ENCODE measurements at places on chromosomes 7 and 10.
A peak's percentile ranks its signal among the peaks of the same experiment; 100 is the strongest.

DNA sequence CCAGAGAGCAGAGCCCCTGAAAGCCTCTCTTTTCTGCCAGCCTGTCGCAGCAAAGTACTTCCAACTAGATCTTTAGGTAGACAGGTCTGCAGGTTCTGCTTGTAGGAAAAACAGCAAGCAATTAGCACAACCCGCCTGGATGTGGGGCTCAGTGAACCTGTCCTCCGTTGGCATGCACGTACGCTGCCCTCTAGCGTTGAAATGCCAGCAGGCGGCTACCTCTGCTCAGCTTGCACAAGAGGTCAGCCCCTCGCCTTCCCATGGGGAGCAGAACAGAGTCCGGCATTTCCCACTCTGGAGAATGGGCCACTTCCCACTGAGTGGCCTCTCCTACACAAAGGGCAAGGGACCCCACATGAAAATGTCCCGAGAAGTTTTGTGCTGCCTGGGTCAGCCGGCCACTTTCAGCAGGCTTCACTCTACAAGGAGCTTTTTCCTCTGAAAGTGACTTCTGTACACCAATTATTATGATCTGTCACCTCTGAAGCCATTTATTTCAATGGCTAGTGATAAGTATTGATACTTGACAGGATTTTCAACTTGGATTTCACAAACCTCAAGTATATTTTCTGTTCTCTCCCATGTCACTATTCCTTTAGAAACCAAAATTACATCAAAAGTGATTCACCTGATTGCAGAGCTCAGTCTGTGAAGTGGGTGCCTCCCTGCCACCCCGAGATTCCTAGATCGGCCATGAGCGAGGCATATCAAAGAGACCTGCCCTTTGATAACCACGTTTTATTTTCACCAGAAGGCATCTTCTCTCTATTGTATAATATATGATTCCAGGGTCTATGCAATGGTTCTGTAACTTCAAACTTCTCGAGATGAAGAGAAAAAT, 56.7 kb downstream of the JCAD start:
- peak; percentile 47 for DNase-seq

- no peak for DNase-seq
Measured at GRCh38 chr10:26781797-26782196, 79.0 kb downstream of the ABI1 start.

GRCh38 chr10:53601260-53601875, 828.8 kb upstream of the MBL2 start:
- DNase-seq = no peak

DNA sequence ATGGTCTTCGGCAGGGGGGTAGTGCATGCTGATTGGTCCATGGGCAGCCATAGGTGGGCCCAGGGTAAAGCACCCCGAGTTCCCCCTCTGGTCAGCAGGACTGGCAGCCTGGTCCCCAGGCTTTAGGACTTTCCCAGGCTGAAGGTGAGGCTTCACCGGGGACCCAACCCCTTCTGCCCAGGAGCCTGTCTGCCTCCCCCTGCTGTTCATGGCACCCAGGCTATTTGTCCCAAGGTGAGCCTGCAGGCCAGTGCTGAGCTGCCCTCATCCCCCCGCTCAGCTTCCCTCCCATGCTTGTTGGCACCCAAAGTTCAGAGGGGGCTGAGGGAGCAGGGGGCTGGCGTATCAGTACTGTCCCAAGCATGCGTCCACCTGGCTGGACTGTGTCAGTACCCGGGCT, 38.5 kb upstream of the ZNRF2 start:
- no peak for DNase-seq

- DNase-seq = no peak
Measured at GRCh38 chr7:44236333-44236728, 35.6 kb downstream of the YKT6 start.

DNA sequence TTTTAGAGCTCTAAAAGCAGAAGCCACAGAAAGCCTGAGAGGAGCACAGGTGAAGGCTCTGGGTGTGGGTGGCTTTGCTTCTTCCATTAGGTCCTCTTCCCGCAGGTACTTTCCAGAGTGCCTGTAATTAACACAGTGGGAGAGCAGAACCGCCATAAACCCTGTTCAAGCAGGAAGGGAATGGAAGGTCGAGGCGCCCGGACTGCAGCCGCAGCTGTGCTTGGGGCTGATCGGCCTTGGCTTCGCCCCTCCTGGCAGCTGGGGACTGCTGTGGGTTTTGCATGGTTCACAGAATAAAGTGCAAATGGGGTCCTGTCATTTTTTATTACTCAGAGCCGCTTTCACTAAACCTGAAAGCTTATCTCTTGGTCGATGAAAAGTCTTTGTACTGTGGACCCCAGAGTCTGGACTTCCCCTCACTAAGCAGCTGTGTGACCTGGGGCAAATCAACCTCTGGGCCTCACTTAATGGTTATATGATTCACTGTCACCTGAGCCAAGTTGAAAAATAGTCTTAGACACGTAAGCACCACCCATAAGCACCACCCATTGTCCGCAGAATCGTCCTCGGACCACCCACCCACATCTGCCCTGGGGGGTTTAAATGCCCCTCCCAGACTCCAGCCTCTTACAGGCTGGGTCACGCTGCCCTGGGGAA, 100.9 kb downstream of the XRCC2 start:
- DNase-seq = no peak

DNA sequence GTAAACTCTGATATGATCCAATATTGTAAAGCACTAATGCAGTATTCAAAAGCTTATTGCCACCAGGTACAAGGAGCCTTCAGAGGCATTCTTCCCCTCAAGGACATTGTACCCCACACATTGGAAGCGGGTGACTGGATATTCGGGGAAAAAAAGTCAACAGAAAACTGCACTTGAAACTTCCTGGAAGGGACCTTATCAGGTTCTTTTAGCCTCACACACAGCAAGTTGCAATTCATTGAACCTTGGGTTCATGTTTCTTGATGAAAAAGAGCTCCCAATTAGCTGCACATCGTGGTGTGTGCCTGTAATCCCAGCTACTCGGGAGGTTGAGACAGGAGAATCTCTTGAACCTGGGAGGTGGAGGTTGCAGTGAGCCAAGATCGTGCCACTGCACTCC, 16.4 kb upstream of the MICU1 start:
- DNase-seq = no peak

DNA sequence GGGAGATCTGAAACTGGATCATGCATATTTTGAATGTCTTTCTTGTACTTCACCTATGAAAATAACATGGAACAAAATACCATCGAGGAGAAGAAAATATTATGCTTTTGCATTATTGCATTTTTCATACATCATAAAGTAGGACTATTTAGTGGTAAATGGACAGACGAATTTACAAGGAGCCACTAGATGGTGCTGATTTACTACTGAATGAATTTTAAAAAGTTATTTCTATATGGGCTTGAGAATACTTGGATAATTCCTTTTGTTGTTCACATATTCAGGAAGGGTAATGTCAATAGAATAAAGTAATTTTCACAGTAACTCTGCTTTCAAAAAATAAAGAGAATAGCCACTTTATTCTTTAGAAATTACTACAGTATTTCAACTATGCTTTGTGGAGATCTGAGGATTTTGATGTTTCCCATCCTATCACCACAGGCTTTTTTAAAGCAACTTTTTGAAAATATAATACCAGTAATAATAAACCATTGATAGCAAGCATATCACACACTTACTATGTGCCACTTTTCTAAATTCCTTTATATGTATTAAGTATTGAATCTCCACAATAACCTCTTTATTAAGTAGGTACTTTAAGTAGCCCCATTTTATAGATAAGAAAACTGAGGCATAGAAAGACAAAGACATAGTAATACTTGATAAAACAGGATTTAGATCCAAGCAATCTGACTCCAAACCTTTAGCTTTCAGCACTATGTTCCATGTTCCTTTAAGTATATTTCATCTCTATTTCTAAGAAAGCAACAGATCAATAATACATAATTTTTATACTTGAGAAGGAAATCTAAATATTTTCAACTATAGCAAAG, 38.6 kb downstream of the NEBL start:
- no peak for DNase-seq

- no peak for DNase-seq
Measured at GRCh38 chr10:88725798-88726197, 19.7 kb downstream of the LIPK start.

GRCh38 chr10:23319835-23320234, 24.8 kb downstream of the C10orf67 start:
- no peak for DNase-seq

GRCh38 chr7:115274-115911, 77.0 kb upstream of the FAM20C start:
- no peak for DNase-seq

GRCh38 chr10:5811387-5811821, 1.8 kb downstream of the GDI2 start:
- DNase-seq = no peak

DNA sequence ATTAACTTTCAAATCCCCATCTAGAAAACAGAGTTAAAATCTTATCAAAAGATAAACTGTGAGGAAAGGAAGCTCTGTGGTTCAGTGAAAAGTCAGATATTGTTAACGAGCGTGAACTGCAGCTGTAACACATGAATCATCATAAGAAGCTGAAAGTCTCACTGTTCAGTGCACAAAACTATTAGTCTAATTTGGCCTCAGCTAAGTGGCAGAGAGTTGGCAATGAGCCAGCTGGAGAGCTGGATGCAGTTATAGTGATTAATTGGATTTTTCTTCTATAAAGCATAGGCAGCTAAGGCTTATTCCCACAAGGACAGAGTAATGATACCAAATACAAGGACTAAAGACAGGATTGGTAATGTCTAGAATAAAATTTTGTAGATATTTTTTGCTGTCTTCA, 101.1 kb upstream of the ABCB5 start:
- DNase-seq = no peak

- peak; percentile 12 for DNase-seq
Measured at GRCh38 chr10:119131512-119132240, 27.8 kb downstream of the DENND10 start.

DNA sequence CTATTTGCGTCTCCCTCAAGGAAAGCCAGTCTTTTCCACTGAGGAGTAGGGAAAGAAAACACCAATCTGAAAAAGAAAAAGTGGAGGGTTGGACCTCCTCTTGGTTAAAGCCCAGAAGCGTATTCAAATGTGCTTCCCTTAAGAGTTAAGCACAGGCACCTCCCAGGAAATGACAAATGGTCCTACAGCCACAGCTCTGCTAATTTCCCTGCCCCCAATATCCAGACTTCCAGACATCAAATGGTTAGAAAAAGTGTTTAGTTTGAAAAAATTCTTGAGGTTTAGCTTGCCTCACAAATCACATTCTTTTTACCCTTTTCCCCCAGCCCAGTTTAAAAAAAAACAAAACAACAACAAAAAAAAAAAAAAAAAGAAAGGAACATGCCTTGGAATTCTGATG, 19.0 kb upstream of the COL1A2 start:
- no peak for DNase-seq

- no peak for DNase-seq
Measured at GRCh38 chr10:60141896-60142559, 235.7 kb upstream of the CCDC6 start.

GRCh38 chr10:24727786-24728185, 4.1 kb upstream of the ARHGAP21 start:
- DNase-seq = no peak

- no peak for DNase-seq
Measured at GRCh38 chr10:115818012-115818411, 455.0 kb downstream of the GFRA1 start.

- DNase-seq = no peak
Measured at GRCh38 chr10:102678842-102679289, 34.6 kb downstream of the TRIM8 start.

GRCh38 chr7:149846436-149847046, 8.4 kb downstream of the ZNF862 start:
- DNase-seq = no peak

Data from effector memory CD8-positive, alpha-beta T cell (primary cell).